ENCODE measurements at places on chromosomes 3 and 15.

- no peak for DNase-seq
Observed at GRCh38 chr3:139447486-139447885, 28.8 kb downstream of the RBP2 start.

GRCh38 chr15:62326460-62327011 is 161.5 kb upstream of the C2CD4B start:
- DNase-seq, result peak; percentile 14

DNA sequence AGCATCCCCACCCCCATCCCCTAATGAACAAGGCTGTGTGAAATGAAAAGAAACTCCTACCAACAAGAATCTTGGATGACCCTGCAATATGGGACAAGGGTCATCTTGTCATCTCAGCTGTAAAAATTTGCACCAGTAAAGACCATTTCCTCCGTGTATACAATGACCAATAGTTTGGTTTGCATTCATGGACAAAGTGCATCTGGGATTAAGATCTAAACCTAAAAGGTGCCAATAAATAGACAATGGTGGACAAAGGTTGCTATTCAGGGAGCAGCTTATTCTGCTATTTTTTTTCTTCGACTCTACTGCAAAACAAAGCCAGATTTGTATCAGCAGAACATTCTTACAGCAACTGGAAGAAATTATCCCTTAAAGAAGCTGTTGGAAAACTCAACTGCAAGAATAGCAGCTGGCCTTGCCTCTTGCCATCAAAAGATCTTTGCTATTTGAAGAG is 8.0 kb downstream of the MGLL start:
- DNase-seq, result no peak

DNA sequence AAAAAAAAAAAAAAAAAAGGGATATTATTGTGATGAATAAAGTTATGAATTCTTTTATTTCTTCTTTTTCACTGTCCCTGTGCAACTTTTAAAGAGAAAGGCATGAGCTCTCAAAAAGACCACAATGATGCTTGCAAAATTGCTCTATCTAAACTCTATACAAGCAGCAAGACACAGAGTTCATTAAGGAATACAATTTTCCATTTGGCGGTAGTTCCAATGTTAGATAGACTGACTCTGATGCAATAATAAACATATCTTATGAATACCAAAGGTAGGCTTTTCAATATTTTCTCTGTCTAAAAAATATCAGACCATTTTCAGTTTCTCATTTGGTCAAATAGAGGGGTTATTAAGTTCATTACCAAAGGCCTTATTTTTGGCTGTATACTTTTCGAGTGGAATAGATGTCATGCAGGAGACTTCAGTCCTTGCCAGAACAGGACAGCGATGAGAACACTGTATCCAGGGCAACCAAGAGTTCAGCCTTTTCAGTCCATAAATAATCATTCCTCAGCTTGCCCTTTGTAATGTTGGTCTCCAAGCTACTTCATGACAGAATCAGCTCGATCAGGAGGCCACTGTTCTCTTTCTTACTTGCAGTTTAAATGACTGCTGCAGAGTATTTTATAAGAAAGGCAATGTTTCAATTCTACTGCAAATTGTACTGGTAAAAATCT is 162.9 kb upstream of the FAM3D start:
- no peak for DNase-seq

- no peak for DNase-seq
Observed at GRCh38 chr3:31565288-31565687, 32.6 kb downstream of the STT3B start.

GRCh38 chr3:59978979-59979378 is 929.2 kb upstream of the CFAP20DC start:
- no peak for DNase-seq

GRCh38 chr15:98956796-98957553 is 50.6 kb downstream of the PGPEP1L start:
- no peak for DNase-seq

GRCh38 chr15:75436881-75437280 is 14.6 kb downstream of the SIN3A start:
- DNase-seq, result no peak

GRCh38 chr3:117531078-117531767 is 821.6 kb downstream of the TUSC7 start:
- peak; percentile 23 for DNase-seq

GRCh38 chr3:50385754-50386153 is 26.4 kb upstream of the TMEM115 start:
- no peak for DNase-seq

- peak; percentile 50 for DNase-seq
Observed at GRCh38 chr3:8492744-8493511, 8.7 kb upstream of the LMCD1 start.

- DNase-seq, result peak; percentile 86
Observed at GRCh38 chr3:158160958-158161357, 51.1 kb downstream of the RSRC1 start.

DNA sequence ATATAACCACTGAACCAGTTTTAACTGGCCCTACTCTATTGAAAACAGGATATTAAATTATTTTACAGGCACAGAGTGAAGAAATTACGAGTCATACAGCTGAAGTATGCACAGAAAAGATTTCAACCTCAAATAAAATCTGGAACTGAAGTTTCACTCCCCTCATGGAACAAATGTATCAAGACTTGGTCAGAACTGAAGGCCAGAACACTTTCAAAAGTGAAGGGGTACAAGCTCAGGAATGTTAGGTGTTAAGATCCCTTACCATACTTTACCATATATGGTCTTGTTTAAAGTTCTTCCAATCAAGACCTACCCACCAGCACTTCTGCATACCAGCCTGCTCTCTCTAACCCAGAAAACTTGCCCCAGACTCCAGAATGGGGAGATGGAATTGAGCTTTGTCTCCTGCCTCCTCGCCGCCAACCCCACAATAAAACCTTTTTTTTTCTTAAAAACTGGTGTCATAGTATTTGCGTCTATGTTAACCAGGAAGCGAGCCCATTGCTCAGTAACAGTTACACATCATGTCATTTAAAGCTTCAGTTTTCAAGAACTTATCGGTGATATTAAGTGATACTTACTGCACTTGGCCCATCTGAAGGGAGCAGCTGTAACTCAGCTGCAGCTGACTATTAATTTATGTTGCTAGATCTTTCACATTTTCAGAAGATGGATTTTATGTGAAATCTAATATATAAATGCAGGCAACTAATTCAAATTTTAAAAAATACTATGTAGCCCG is 59.9 kb downstream of the OXSM start:
- peak; percentile 63 for DNase-seq

GRCh38 chr3:66399529-66400232 is 101.1 kb downstream of the LRIG1 start:
- no peak for DNase-seq

DNA sequence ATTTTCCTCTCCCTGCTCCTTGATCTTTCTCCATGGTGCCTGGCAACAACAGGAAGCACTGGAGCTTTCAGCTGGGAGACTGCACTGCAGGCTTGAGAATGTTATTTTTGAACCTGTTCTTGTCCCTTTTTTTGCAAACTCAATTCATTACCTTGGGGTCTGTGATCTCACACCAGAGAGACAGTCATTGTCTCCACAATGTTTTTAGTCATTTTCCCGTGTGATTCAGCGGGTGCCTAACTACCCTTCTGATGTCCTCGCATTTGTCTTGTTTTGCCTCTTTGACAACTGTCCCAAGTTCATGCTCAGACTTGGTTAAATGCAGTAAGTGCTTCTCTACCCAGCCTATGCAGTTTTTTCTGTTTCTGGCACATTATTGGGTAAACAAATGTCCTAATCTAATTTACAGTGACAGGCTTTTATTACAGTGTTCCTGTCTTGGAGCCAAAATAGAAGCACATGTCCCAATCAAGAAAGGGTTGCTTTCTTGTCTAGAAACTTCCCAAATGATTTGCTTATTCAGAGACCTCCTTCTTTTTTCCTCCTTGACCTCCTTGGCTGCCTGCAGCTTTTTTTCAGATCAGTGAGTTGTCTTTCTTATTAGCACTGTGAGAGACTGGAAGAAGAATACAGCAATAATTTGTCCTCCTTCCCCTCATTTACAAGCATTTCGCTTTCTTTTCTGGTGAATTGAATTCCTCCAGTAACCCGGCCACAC is 162.4 kb downstream of the NSUN3 start:
- DNase-seq, result peak; percentile 13

- DNase-seq, result peak; percentile 6
Observed at GRCh38 chr3:50008931-50009330, 69.0 kb downstream of the RBM6 start.

GRCh38 chr3:111246967-111247760 is 175.5 kb downstream of the NECTIN3 start:
- DNase-seq, result peak; percentile 64

GRCh38 chr3:197331131-197331530 is 32.7 kb upstream of the DLG1 start:
- peak; percentile 63 for DNase-seq
